ENCODE measurements at places on chromosomes 12 and 14.

- DNase-seq = no peak
Measured at GRCh38 chr12:102232036-102232435, 34.4 kb upstream of the PMCH start.

DNA sequence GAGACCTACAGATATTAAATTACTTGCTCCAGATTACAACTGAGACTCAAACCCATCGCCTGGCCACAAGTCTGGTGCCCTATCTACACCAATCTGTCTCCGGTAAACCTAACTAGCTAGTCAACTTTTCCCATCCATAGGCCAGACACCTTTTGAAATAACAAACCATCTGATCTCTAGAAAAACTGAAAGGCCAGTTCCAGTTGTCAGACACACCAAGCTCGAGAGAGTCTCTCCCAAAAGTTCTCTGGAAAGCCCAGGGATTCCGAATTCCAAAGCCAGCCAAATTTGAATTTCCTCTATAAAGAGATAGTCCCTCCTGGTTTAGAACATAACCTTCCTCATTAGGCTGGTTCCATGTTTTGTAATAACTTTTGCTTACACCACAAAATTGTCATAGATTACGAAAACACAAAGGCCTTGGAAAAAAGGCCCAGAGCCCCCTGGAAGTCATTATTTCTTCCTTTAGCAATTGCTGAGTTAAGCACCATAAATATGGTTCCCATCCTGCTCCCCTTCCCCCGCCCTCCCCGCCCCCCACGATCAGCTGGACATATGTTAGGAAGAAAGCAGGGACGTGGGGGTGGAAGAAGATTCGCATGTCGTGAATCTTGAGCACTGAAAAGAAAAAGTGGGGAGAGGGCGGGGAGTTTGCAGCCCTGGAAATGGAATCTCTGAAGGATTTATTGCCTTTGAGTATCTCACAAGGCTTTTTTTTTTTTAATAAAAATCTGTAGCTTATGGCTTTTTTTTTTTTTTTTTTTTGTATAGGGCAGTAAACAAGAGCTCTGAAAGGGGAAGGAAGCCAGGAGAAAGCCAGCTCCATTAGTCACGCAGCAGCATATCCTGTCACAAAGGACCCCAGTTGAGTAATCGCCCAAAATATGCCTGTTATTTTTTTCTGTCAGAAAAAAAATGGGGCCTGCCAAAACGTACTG is 110.4 kb downstream of the ZFP36L1 start:
- peak; percentile 99 for DNase-seq

- DNase-seq = no peak
Measured at GRCh38 chr12:131370791-131371347, 340.0 kb upstream of the SFSWAP start.

DNA sequence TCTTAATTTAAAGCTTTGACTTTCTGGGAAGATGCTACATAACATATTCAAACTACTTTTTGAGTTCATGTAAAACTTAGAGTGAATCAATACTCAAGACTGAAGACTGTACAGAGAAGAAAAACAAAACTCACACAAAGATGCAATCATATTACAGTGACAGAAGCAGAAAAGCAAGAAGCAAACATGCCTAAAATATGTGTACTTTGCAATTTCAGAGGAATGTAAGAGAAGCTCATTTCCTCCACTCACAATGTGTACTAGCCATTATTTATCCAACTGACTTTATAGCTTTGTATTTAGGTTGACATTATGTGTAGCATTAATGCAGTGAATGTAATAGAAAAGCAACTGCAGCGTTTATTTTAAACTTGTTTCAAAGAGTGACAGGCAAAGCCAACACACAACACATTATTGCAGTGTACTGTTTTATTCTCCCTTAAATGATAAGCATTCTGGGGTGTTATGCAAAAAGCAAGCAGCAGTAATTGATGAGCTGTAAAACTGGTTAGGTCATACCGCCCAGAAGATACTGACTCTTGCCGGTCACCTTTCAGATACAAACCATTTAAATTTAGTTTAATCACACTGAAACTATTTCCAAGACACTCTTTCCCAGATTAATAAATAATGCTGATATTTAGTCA is 88.2 kb upstream of the PAWR start:
- DNase-seq = no peak

DNA sequence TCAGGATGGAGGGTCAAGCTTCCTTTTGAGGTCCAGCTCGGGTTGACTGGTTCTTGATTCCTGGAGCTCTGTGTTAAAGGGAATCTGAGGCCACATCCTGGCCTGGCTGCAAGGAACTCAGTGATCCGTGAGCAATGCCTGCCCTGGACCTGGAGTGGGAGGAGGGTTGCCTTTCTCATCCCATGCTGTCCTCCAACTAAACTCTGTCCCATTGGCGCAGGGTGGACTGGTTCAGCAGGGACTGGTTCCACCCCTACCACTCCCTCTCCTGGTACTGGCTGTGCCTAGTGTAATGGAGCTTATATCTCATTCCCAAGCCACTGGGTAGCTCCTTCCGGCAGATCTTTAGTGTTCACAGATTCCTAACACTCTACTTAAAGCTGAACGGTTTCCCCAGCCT is 3.9 kb upstream of the CMKLR1 start:
- no peak for DNase-seq

DNA sequence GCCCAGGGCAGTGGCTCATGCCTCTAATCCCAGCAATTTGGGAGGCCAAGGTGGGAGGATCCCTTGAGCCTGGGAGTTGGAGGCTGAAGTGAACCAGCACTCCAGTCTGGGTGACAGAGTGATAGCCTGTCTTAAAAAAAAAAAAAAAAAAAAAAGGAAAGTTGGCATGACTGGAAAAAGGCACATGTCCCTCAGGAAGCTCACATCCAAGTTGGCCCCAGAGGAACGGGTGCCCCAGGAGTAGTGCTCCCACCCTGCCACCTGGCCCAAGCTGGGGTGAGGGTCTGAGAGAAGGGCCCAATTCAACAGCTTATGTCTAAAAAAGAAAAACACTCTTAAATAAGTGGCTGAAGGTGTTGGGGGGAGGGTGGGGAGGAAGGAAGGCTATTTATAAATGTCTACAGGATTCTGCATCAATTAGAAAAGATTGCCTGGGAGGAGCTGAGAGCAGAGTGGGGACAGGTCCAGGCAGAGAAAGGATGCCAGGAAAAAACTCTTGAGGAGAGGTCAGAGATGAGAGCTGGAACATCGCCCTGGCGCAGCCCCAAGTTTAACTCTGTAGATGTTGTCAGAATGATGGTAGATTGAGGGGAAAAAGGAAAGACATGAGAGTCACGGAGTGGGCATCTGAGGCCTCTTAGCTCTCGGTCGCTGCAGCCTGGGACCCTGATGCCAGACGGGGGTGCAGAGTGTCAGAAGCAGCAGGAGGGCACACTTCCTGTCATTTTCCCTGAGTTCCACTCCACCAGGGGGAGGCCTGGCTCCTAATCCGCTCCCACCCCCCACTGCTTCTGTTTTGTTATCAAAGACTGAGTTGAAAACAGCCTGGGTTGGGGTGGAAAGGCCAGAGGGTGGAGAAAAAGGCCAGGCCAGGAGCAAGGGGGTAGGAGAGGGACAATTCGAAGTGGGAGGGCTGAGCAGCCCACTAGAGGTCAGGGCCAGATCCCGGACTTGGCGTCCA is 7.3 kb downstream of the SPRYD3 start:
- DNase-seq = peak; percentile 63

GRCh38 chr14:77088219-77088618 is 9.8 kb upstream of the CIPC start:
- DNase-seq = no peak

GRCh38 chr12:47783024-47783755 is 10.2 kb downstream of the SLC48A1 start:
- no peak for DNase-seq

GRCh38 chr12:49948866-49949845 is 1.4 kb upstream of the AQP2 start:
- no peak for DNase-seq

DNA sequence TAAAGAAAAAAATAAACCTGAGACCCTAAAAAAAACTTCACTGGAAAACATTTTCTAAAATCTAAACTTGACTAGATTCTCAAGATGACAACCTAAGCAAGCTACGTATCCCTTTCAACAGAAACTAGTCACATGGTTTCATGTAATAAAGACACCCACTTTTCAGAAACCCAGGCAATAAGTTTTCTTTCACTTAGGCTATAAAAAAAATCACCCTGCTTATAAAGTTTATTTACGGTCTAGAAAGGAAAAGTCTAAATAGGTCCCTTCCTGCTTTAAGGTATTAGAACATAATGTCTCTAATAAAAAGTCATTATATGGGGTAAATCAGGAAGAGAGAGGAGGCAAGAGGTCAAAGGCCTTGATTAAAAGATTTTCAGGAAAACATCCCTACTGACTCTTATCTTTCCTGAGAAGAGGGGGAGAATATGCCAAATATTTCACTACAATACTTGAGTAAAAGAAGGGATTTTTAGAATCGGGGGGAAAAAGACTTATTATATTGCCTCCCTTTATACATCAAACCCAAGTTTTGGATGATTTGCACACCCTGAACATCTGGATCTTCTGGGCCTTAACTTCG is 9.5 kb downstream of the CLIP1 start:
- no peak for DNase-seq

- DNase-seq = no peak
Measured at GRCh38 chr12:87332987-87333726, 696.0 kb downstream of the C12orf50 start.

- DNase-seq = peak; percentile 23
Measured at GRCh38 chr14:71452987-71453386, 479.2 kb upstream of the RGS6 start.
